ENCODE measurements at places on chromosomes 1 and 21.

DNA sequence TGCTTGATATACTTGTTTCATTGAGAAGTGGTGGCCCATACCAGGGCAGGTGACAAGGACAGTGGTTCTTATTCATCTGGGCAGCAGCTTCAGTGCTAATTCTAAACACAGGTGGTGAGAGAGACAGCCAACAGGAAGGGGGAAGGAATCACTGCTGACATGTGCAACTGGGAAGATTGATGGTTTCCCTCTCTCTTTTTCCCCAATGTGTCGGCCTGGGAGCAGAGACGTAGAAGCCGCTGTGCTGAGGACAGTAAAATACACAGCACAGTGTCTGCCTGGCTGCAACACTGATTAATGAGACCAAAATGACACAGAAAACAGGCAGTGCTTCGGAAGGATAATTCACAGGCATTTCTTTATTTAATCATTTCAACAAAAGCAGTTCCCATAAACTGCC, 48.8 kb downstream of the WARS2 start:
- no peak for DNase-seq

DNA sequence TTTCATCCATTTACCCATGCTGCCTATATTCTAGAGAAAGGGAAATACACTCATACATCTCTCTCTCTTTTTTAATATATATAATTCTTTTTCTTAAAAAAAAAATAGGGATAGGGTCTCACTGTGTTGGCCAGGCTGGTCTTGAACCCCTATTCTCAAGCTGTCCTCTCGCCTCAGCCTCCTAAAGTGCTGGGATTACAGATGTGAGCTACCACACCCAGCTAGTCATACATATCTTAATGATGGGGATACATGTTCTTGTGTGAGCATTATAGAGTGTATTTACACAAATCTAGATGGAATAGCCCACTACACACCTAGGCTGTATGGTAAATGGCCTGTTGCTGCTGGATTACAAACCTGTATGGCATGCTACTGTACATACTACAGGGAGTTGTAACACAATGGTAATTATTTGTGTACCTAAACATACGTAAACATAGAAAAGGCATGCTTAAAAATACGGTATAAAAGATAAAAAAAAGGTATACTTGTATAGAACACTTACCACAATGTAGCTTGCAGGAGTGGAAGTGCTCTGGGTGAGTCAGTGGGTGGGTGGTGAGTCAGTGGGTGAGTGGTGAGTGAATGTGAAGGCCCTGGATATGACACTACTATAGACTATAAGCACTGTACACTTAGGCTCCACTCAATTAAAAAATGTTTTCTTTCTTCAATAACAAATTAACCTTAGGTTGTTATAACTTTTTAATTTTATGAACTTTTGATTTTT, 72.9 kb downstream of the IVNS1ABP start:
- no peak for DNase-seq

DNA sequence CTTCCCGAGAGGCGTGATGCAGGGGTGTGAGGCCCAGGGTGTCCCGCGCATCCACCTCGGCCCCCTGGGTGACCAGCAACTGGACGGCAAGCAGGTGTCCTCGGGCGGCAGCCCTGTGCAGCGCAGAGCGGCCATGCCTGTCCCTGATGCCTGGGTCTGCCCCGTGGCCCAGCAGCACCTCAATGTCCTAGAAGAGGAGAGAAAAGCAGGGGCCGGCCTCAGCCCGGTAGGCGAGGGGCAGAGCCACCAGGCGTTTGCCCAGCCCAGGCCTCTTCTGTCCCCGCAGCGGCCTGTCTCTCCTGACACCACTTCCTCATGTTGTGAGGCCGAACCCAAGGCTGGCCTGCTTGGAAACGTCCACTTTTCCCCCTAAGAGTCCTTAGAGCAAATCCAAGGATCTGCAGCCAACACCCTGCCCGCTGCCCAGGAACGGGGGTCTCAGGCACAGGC, 1.7 kb downstream of the ANKRD65 start:
- DNase-seq = no peak

DNA sequence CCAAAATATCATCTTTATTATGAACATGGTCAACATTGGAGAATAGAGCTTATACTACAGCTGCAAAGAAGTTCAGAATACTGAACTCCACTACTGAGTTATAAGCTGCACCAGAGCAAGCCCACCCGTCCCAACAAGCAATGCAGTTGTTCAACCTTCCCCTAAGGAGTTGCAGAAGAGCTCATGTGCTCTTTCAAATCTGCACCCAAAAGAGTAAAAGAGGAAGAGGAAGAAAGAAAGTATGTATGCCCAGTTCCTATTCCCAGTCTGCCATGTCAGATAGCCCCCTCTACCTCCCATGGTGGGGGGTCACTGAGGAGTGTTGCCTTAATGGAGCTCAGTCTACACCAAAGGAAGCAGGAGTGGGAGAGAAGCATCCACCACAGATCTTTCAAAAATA, 6.9 kb downstream of the C1orf162 start:
- DNase-seq = no peak

GRCh38 chr21:14962217-14962616, 102.6 kb downstream of the NRIP1 start:
- DNase-seq = no peak

GRCh38 chr1:232226197-232226712, 403.7 kb downstream of the SIPA1L2 start:
- no peak for DNase-seq

DNA sequence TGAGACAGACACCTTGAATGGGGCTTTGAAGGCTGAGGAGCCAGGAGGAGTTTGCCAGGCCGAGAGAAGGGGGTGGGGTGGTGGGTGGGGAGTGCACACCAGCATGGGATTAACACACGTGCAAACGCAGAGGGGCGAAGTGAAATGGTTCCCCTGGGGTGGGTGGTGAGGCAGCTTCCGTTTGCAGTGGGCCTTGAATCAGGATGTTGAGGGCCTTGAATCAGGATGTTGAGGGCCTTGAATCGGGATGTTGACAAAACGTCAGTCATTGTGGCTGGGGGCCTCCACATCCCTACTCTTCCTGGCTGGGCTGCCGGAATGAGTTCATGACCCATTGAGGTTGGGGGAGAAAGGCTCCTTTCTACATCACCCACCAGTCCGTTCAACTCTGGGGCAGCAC, 16.6 kb downstream of the LDLRAP1 start:
- DNase-seq = no peak

Measured in T-helper 17 cell (primary cell).